ENCODE measurements at places on chromosomes 13 and 19.

GRCh38 chr13:74064805-74065312 lies 69.3 kb downstream of the KLF12 start:
- DNase-seq = no peak

DNA sequence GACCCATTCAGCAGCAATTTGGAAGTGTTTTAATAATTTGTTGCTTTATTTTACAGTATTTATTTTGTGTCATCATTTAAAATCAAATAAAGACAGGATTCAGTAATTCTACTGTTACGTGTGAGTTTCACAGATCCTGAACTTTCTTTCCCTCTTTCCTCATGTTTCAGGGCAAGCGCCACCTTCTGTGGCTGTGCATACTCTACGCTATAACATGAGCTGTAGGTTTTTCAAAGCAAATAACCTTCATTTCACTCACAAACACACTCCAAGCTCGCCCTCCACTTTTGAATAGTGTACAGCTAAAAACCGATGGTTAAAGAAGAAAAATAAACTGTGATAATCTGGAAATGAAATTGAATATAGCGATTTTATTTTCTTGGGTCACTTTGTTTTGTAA lies 753.3 kb downstream of the OLFM4 start:
- DNase-seq = no peak

- DNase-seq = no peak
Observed at GRCh38 chr19:33580026-33580644, 41.6 kb upstream of the CHST8 start.

DNA sequence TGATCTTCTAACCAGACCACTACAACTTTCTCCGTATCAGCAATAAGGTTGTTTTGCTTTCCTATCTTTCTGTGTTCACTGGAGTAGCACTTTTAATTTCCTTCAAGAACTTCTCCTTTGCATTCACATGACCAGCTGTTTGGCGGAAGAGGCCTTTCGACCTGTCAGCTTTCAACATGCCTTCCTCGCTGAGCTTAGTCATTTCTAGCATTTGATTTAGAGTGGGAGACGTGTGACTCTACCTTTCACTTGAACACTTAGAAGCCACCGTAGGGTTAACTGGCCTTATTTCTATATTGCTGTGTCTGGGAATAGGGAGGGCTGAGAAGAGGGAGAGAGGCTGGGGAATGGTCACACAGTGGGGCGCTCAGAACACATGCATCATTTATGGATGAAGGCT lies 104.7 kb downstream of the TUBGCP3 start:
- no peak for DNase-seq

DNA sequence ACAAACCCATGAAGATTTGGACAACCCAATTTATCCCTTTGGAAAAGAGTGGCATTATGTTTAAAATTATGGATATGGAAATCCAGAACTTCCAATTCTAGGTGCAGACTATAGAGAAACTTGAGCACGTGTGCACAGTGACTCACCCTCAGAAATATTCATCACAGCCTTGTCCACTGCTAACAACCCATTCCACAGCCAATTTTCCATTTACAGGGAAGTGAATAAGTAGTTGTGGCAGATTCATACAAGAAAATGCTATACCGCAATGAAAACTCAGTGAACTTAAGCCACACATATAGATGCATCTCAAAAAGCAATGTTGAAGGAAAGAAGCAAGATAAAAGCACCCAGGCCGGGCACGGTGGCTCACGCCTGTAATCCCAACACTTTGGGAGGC lies 133.3 kb downstream of the USP12 start:
- no peak for DNase-seq

DNA sequence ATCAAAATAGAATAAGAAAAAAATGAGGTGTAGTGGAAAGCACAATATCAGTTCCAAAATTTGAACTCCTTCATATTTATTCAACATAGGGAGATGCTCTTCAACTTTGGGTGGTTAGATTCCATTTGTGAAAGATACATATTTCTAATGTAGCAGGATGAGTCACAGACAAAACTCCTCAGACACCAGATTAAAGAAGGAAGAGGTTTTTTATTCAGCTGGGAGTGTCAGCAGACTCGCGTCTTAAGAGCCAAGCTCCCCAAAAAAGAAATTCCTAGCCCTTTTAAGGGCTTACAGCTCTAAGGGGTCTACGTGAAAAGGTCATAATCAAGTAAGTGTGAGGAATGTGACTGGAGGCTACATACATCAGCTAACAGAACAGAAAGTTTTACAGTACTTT lies 6.8 kb upstream of the ZNF765 start:
- DNase-seq = no peak

- DNase-seq = no peak
Observed at GRCh38 chr13:96696389-96696900, 297.8 kb downstream of the OXGR1 start.

- no peak for DNase-seq
Observed at GRCh38 chr19:32070101-32070500, 275.3 kb upstream of the ZNF507 start.

GRCh38 chr19:2494447-2495129 lies 18.7 kb downstream of the GADD45B start:
- peak; percentile 69 for DNase-seq

DNA sequence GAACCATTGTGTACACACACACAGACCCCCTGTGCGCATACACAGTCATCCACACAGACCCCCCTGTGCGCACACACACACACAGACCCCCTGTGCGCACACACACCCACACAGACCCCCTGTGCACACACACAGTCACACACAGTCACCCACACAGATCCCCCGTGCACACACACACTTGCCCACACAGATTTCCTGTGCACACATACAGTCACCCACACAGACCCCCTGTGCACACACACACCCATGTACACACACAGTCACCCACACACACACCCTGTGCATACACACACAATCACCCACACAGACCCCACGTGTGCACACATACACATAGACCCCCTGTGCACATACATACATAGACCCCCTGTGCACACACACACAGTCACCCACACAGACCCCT lies 106.1 kb downstream of the HSPH1 start:
- no peak for DNase-seq

DNA sequence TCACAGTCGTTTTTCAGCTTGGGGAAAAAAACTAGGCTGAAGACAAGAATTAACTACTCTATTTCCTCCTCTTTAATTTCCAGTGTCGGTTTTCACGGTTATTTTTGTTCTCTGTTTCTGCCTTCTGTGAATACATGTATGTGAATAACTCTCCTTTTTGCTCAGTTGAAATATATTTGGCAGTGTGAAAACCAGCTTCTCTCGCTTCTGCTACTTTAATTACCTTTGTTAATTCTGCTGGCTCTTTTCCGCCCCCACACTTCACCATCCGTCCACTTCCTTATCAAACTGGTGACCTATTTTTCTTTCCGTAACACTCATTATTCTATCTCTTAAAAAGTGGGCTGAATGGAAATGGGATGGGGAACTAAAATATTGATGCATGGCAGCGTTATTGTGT lies 126.4 kb downstream of the POU4F1 start:
- DNase-seq = no peak

DNA sequence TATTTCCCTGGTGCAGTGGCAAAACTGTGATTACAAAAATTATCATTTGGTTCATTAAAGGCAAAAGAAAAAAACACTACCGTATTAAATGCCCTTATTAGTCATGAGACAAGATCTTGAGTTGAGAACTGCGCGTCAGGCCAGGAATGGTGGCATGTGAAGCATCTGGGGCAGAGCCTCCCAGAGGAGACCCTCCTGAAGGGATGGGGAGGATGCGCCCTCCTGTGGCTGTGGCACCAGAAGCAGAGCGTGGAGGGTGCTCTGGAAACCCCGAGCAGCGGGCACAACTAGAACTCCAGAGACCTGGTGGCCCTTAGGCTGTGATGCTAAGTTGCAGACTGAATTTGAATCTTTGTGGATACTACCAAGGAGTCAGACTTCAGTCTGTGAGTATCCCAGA lies 11.5 kb downstream of the CUL4A start:
- peak; percentile 13 for DNase-seq

- no peak for DNase-seq
Observed at GRCh38 chr19:51140441-51140840, 1.7 kb upstream of the SIGLEC7 start.

DNA sequence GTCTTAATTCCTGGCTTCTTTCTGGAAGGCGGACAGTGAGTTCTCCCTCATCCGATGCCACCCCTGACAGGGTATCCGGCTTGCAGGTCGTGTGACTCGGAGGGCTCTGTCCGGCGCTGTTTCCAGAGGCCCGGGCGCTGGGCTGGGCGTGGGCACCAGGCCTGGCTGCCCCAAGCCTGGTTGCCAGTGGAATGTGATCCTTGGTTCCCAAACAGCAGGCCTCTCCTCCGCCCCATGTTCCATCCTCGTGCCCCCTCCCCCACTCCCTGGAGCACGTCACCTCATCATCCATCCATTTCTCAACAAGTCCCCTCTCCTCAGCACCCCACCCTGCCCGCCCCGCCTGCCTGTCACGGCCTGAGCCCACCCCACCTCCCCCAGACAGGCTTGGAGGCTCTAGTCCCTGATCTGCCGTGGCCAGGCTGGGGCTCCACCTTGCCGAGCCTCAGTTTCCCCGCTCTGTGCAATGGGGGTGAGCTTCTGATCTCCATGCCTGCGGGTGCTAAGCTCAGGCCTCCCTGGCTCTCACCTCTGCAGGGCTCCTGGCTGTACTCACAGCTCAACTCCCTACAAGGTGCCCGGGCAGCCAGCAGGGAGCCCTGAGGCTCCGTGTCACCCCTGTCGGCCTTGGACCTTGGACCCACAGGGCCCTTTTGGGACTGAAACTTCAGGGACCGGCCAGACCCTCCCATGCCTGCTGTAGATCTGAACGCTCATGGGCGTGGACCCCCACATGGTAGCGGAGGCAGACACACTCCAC lies 2.3 kb downstream of the TBXA2R start:
- DNase-seq = no peak

- DNase-seq = no peak
Observed at GRCh38 chr19:30207357-30207756, 164.8 kb upstream of the ZNF536 start.

GRCh38 chr13:101618440-101619187 lies 166.1 kb downstream of the ITGBL1 start:
- peak; percentile 66 for DNase-seq

GRCh38 chr19:50515168-50515561 lies 1.5 kb upstream of the ASPDH start:
- DNase-seq = no peak

GRCh38 chr13:99261059-99261458 lies 2.9 kb upstream of the GPR18 start:
- DNase-seq = no peak

- no peak for DNase-seq
Observed at GRCh38 chr13:78680576-78681350, 21.8 kb upstream of the OBI1 start.

- DNase-seq = no peak
Observed at GRCh38 chr13:108833531-108833930, 204.1 kb downstream of the MYO16 start.

DNA sequence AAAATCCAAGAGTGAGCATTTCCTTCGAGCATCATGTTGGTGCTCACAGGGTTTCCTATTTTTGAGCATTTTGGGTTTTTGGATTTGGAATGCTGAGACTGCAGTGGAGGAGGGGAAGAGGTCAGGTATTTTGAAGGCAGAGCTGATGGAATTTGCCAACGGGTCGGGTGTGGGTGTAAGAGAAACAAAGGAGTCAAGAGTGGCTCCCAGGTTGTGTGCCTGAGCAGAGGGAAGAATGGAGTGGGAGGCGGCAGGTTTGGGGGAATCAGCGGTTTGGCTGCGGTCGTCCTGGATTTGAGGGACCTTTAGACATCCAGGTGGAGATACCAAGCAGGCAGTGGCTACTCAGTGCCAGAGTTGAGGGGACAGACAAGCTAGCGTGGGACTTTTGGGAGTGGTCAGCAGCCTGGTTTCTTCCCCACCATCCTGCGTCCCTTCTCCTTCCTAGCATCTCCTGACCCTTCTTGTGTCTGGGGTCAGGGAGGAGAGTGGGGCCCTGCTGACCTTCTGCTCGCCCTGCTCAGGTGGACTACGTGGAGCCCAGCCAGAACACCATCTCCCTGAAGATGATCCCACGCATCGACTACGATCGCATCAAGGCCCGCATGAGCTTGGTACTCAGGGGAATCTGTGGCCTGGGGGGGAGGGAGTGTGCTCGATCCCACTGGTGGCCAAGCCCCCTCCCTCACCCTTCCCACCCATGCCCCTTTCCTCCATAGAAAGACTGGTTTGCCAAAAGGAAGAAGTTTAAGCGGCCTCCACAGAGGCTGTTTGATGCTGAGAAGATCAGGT lies 14.5 kb upstream of the TIMM50 start:
- DNase-seq = no peak

GRCh38 chr19:52622261-52622660 lies 15.9 kb downstream of the ZNF83 start:
- DNase-seq = no peak

DNA sequence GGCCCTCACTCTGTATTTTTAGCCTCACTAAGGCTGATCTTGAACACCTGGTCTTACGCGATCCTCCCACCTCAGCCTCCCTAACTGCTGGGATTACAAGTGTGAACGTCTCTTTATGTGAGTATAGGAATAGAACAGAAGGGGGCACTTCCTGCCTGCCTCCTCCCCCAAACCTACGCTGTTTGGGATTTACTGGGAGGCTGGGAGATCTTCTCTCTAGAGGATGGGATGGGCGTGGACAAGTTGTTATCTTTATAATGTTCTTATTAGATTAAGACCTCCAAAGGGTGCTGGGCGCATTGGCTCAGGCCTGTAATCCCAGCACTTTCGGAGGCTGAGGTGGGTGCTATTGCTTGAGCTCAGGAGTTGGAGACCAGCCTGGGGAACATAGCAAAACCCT lies 2.9 kb upstream of the CSNK1G2 start:
- DNase-seq = no peak

- no peak for DNase-seq
Observed at GRCh38 chr13:43132257-43132656, 108.9 kb downstream of the DNAJC15 start.

All from CD4-positive, alpha-beta T cell treated with Interleukin-17A for 1 hour (primary cell).